ENCODE measurements at places on chromosomes 5 and 9. TPM values are rescaled to one million over a fixed set of nuclear protein-coding genes. Genes with fewer than 3 reads are reported as not detected.

The PCDHGC5 gene
- 1.1 TPM for total RNA-seq

The GRIA1 gene
- not detected for total RNA-seq

The RFESD gene
- 1.1 TPM for total RNA-seq

The ECSCR gene
- 3.4 TPM for total RNA-seq

The ANXA2R gene
- total RNA-seq: 0.84 TPM

The MAP3K1 gene
- 10.1 TPM for total RNA-seq

- DNase-seq: no peak
Measured at GRCh38 chr9:126474206-126474765, 139.4 kb upstream of the LMX1B start.

GRCh38 chr9:132591751-132592314 is 9.4 kb downstream of the BARHL1 start:
- DNase-seq: no peak

- DNase-seq: peak; percentile 47
Measured at GRCh38 chr9:116549061-116549664, 137.9 kb upstream of the TRIM32 start.

DNA sequence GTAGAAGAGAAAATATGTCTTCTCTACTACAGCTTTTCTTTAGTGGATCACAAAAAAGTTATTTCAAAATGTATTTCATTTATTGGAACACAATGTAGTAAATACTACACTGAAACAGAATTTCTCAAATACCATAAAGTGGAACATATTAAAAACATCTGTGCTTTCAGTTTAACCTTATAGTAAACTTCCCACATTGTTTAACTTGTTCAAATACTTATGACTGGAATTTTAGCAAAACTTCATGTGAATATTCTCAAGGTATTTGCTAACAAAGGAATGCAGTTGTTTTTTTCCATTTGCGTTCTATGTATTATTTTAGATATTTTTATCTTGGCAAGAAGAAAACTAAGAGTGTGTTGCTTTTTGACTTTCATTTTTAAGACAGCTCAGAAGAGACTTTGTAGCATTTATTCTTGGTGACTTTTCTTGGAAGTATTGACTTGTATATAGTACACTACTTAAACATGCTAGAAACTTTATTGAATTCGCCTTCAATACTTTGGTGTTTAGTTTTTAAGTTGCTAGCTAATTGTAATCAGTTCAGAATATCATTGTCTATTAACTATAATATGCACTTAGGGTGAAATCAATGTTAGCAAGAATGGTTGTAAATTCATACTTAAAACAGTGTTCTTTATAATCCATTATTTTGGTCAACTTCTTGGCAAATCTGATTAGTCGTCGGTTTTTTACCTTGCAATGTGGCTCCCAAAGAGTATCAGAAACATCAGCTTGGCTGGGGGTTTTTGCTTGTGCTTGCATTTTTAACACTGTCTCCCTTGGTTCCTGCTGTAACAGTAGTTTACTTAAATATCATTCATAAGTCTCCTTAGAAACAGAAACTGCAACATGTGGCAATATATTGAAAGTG is 5.0 kb upstream of the RHOBTB3 start:
- no peak for DNase-seq

GRCh38 chr9:134748591-134748990 is 107.0 kb downstream of the COL5A1 start:
- DNase-seq: no peak

GRCh38 chr5:135037519-135038204 is 3.6 kb upstream of the PITX1 start:
- DNase-seq: no peak

DNA sequence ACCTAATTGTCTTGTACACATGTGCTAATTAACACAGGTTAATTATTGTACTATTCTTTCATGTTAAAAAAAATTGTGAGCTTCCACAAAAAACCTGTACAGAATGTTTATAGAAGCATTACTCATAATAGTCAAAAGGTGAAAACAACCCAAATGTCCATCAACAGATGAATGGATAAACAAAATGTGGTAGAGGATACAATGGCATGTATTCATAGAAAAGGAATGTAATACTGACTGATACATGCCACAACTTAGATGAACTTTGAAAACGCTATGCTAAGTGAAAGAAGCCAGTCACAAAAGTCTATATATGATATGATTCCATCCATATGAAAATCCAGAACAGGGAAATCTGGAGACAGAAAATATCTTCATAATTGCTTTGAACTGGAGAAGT is 25.6 kb downstream of the RRAGA start:
- no peak for DNase-seq

DNA sequence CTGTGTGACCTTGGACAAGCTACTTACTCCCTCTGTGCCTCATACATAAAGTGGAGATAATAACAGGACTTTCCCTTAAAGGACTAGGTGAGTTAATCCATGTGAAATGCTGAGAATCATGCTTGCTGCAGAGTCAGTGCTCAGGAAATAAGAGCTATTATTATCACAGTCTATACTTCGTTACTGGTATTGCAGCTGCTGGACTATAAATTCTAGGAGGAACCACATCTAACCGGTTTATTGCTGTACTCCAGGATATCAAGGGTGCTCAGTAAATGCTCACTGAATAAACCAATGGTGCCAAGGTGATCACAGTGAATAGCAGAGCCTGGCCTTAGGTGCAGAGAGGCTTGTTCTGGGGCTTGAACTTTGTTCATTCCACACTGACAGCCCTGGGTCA is 69.3 kb downstream of the HSPA4 start:
- peak; percentile 6 for DNase-seq

DNA sequence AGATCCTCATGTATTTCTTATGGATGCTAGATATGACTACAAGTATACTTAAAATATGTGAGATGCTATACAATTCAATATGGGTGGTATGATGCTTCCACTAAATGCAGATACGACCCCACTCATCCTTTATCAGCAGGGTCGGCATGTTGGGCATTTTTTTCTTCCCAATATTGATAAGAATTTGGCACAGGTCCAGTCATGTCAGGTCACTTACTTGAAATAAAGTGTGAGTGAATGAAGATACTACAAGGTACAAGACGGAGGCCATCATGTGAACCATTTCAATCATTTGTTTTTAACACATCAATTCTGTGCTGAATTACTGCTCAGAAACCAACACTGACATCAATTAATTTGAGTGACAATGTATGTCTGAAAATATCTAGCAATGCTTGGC is 146.9 kb upstream of the GNA14 start:
- no peak for DNase-seq

DNA sequence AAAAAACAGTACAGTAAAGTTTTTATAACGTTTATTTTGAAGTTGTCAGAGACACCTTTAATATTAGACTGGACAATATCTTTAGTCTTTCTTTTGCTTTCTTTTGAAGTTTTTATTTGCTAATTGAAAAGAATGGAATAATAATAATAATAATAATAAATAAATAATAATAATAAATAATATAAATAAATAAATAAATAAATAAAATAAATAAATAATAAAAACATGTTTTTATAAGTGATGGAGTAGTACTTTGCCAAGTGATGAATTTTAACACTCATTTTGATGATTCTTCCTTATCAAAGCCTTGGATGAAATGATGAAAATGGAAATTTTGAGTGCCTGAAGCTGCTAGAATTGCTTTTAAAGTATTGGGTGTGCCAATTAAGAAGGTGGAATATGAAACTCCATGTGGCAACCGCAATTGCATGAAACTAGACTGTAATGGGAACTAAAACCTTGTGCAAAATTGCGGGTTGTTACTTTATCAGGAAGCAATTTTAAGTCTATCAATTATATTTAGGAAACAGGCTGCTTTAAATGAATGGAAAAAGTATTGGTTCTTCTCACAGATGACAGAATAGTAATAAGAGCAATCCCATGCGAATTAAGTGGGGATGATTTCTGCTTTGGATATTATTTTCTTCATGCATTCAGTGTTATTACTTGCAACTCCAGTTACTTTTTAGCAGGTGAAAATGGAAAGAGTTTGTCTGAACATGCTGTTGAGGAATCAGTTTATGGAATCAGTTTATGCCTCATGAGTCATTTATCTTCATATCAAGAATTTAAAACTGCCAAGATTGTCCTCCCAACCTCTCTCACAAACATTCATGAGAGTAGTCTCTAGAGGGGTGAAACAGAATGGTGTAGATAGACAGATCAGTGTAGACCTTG is 4.6 kb downstream of the ANXA1 start:
- no peak for DNase-seq

- DNase-seq: no peak
Measured at GRCh38 chr9:130731355-130731754, 37.8 kb downstream of the EXOSC2 start.

- DNase-seq: no peak
Measured at GRCh38 chr5:125321654-125322053, 575.2 kb upstream of the ZNF608 start.

GRCh38 chr9:75958226-75958625 is 67.8 kb downstream of the PCSK5 start:
- DNase-seq: no peak

DNA sequence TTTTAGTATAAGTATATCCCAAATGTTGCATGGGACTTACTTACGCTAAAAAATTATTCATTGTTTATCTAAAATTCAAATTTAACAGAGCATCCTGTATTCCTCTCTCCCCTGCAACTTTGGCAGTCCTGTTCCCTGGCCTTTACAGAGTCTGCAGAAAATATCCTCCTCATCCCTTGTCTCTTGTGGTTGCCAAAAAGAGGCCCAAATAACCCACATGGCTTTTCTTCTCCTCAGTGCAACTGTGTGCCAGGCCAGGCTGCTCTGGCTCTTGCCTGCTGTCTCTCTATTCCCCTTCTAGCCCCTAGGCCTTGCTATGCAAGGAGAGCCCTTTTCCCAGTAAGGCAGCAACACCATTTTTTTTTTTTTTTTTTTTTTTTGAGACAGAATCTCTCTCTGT is 23.0 kb downstream of the ARHGEF37 start:
- no peak for DNase-seq

DNA sequence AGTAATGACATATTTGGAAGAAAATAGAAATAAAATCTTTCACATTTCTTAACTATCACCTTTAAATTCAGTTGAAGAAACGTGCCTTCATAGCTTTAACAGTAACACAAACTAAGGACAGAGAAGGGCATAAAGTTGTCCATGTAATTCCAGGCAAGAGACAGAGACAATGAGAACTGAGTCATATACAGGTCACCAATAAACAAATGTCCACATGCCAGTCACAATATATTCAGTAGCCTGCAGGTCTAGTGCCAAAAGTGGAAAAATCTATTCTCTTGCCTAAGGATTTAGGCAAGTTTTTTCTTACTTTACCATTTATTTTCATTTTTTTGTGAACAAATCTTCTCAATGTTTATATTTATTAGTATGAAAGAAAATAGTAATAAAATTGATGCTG is 1711.5 kb upstream of the NUDT12 start:
- no peak for DNase-seq

DNA sequence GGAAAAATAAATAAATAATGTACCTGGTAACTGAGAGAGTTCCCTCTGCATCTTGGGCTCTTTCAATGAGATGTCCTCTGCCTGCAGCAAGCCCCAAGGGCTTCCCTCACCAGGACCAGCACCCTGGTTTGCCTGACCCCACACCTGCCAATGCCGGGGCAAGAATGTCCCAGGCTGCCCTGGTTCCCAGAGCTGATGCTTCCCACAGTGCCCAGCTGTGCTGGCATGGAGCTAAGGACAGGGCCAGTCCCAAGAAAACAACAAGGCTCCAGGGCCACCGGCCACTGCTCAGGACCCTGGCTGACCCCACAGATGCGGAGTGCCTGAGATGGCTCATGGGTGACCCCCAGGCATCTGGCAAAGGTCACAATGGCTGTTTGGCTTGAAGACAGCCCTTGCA is 123.5 kb downstream of the KCNIP1 start:
- no peak for DNase-seq

GRCh38 chr5:56319526-56320181 is 86.5 kb upstream of the ANKRD55 start:
- DNase-seq: no peak

- no peak for DNase-seq
Measured at GRCh38 chr9:122939601-122940000, 1.2 kb upstream of the RABGAP1 start.

DNA sequence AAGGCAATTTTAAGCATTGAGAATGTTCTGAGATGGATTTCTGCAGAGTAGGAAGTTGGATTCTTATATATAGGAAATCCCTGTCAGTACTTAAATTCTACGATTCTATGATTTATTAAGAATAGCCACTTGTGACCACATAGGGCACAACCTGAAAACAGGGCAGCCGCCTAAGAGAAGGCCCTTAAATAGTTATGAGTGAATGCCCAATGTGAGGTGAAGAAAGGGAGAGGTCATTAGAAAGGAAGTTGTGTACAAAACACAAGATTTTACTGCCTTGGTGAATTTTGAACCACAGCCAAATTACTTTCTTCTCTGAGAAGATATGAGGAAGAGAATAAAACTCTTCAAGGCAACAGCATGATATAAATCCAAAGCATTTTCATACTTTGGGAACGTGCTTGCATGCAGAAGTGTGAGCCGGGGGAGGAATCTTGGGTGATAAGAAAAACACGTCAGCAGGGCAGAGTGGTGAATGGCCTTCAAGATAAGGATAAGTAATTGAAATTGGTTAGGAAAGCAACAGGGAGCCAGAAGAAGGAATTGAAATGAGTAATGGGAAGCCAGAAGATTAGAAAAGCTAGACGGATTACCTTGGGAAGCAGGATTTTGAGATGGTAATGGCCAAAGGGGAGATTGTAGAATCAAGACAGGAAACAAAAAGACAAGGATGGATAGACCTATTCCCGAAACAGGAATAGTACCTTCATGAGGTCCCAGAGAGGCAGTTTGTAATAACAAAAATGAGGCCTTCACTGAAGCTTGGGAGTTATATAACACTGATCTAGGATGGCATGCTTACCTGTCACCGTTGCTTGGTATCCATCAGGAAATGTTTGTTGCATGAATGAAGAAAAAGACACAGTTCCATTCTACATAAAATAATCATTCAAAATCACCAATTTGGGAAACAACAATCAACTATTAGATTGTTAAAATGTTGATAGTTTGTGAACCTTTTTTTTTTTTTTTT is 244.3 kb downstream of the PDE4D start:
- DNase-seq: no peak

DNA sequence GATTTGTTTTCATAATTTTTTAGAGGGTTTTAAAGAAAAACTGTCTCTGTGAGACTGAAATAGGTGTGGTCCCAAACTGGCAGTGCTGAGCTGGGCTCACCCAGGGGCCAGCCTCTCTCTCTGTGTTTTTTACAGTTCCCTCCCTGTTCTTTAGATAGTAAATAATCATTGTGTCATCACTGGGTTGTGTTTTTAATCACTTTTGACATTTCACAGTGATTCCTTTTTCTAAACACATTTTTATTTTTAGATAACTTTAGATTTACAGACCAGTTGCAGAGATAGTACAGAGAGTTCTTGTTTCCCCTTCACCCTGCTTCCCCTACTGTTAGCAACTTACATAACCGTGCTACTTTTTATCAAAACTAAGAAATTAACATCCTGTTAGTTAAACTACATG is 44.4 kb downstream of the MAP1B start:
- DNase-seq: no peak

DNA sequence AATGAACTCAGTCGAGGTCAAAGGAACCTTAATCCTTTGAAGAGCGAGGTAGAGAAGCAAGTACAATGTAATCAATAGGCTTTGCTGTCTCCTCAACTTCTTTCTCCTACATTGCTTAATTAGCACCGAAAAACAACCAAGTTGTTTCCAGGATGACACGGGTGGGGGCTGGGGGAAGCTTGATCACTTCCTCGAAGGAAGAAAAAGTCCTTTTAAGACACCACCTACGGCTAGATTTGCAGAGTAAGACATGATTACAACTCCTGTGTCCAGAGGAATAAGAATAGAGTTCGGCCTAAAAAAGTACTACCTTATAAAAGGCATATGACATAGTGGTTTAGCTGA is 811 bp upstream of the ARRDC3 start:
- DNase-seq: peak; percentile 51
